ENCODE measurements at places on chromosomes 12 and 14.

DNA sequence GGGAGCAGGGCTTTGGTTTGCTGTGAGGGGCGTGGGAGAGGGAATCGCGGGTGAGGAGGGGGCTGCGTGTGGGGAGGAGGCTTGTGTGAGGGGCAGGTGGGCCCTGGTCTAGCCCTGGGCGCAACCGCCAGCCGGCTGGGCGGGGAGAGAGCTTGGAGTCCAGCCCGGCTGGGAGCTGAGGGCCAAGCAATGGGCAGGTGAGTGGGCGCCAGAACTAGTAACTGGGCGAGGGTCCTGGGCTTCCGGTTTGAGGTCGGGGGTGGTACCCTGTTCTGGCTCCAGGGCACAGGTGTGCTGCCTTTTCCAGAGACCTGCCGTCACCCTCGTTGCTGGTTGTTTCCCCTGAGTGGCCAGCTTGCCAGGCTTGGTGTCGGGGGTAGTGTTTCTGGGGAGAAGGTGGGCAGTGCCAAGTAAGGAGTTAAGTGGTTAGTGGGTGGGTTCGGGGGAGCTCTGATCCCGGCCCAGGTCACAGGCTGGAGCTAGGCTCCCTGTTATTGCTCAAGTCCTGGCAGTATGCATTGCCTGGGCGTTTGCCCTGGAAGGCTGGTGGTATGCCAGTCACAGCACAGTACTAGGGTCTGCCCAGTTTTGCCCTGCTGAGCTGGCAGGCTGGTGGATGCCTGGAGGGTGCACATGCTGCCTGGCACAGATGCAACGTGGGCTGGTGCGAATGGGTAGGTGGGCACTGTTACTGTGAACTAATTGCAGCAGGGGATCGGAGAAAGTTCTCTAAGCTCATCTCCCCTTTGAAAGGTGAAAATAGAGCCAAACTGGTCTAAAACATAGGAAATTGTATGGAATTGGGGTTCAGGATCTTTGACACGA, 683 bp downstream of the CIPC start:
- no peak for DNase-seq

- DNase-seq, result no peak
These were observed 19.7 kb downstream of the GALNT9 start for GRCh38 chr12:132309596-132310086.

DNA sequence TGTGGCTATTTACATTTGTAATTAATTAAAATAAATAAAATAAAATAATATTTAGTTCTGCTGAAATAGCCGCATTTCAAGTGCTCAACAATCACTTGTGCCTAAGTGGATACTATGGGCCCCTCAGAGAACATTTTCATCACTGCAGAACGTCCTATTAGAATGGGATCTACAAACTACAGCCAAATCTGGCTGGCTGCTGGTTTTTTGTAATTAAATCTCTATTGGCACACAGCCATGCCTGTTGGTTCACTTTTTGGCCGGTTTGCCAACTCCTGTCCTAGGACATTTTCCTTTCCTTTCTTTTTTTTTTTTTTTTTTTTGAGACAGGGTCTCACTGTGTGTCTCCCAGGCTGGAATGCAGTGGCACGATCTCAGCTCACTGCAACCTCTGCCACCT, 9.8 kb downstream of the CCDC63 start:
- DNase-seq, result no peak

GRCh38 chr12:75389061-75389460, 1.8 kb upstream of the GLIPR1L2 start:
- DNase-seq, result no peak

- no peak for DNase-seq
These were observed 69.5 kb downstream of the STON2 start for GRCh38 chr14:81330619-81331122.

DNA sequence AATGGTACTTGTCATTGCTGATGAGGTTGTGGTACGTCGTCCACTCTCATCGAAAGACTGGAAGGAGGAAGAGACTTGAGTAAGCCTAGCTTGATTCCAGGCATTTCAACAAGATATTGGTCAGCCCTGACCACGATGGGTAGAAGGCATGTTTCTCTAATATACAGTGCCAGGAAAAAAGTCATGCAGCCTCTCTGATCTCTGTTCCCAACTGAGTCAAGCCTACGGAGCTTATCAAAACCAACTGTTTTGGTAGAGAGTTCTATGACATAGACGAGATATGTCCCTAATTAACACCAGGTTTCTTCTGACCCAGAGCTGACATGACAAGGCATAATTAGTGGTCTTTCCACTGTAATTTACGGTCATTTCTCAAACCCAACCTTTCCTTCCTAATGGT, 58.5 kb downstream of the NIN start:
- DNase-seq, result no peak

DNA sequence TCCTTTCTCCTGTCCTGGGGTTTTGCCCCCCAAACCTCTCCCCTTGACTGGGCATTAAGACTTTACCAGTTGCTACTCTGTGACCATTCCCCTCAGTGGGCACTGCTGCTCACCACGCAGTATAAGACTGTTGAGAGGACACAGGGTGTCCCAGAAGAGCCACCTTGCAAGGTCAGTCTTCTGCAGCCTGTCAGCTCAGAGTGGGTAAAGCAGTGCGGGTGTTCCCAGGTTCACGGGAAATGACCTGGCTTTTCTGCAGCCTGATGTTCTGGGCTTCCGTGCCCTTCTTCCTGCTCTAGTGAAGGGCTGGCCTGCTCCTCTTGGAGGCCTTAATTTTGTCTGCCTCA, 34.2 kb downstream of the KCNA1 start:
- no peak for DNase-seq

- DNase-seq, result no peak
These were observed 132.7 kb upstream of the DYRK2 start for GRCh38 chr12:67515679-67516340.

Data from DMS79 (cell line).